NCI-H1092 treated with DMSO at 0.1 percent for 48 hours (cell line): ENCODE measurements at places on chromosomes 13 and 19.

DNA sequence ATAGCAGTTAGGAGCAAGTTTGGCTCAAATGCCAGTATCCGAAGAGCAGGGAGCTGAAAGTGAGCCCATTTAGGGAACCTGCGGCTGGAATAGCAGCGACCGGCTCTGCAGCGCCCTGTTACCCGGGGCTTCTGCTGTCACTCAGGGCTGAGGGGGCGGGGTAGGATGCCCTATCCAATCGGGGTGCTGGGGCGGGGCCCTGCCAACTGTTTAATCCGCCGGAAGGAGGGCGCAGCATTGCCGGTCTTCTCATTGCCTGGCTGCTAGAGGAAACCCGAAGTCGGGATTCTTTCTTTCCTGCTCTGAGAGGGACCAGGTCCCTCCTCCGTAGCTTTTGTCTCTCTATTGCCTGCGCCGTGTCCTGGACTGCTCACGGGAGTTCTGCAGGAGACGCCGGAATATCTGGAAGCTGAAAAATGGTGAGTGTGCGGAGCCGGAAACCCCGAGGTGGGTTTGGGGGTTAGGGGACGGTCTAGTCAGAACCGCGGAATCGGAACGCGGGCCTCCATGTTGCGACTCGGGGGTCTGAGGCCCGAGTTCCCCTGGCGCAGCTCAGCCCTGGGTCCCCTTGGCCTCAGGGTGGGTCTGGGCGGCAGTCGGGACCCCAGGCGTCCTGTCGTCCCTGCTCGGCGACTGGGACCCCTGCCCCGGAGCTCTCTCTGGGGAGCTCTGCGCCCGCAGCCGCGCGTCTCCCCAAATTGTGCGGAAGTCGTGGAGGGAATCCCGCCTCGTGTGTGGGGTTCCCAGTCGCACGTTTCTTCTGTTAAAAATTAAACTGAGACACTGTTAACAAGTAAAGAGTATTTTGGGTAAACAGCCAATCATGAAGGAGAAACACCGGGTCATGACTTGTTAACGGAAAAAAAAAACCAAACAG, 22.8 kb downstream of the ZNF763 start:
- peak; percentile 86 for DNase-seq

DNA sequence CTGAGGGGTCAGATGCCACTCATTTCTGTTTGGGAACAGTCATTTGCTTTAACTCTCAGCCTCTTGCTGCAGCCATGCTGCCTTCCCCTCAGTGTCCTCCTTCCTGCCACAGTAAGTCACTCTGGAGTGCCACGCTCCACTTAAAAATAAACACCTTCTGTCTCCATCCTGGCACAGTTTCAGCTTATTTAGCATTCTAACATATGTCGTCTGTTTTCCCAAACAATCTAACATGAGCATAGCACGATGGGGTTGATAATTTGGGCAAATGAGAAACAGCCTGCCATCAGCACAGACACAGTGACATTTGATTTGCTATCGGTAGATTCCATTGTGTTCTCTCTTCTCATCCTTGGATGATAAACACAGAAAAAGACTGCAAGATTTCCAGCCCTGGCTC, 768.6 kb downstream of the UQCRFS1 start:
- no peak for DNase-seq

GRCh38 chr13:112174476-112175110, 107.6 kb downstream of the SOX1 start:
- DNase-seq, result no peak

DNA sequence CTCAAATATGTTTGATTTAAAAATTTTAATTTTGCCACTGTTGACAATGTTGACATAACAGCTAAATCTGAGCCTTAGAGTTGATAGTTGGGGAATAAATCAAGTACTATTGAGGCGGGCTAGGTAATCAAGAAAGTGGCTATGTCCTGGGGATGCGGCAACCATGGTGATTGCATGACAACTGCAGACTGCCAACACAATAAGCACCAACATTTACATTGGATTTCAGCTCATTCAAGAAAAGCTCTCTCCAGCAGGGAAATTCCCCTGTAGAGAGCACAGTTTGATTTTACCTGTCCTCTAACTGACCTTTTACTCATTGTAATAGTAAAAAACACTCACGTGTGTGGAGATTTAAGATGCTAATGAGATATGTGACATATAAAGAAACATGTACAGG, 63.1 kb downstream of the ZNF100 start:
- DNase-seq, result no peak

DNA sequence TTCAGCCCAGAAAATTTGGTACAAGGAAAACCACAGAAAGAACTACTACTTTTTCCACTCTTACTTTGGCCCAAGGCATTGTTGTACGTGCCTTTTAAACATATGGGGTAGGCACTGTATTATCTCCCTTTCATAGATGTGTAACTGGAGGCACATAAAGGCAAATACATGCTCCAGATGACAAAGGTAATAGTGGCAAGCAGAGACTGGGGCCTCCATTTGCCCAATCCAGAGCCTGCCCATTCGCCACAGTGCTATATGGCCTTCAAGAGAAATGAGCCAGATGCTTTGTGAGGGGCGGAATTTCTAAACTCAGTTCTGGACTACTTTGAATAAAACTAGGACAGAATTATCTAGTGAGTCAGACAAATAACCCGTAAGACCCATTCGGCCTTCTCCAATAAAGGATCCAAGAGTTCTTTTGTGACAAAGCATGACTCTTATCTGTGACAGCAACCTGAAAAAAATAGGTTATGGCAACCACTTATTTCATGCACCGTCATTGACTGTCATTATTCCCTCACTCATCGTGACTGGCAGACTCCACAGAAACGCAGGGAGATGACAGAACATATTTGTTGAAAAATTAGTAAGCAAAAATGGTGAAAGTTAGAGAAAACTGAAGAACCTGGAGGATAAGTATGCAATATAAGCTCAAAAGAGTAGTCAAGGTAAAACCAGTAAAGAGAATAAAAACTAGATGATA, 712.0 kb upstream of the GPC6 start:
- DNase-seq, result no peak

GRCh38 chr19:10353793-10354391, 14.5 kb upstream of the ICAM3 start:
- no peak for DNase-seq

DNA sequence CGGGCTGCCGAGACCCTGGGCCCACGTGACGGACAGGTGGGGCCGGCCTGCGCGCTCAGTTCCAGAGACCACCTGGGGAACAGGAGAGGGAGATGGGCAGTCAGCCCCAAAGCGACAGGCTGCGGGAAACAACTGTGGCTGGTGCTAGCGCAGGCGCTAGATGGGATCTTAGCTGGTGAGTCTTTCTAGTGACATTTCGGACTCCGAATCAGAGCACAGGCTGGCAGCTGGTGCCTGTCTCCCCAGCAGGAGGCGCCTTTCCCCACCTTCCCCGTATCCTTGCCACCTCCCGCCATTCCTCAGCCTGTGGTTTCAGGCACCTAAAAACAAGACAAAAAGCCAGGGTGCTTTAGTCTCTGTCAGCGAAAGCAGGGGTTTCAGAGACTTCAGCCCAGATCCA, 19.4 kb upstream of the RANBP3 start:
- DNase-seq, result no peak

GRCh38 chr13:102328909-102329308, 72.9 kb downstream of the FGF14 start:
- DNase-seq, result no peak

- DNase-seq, result no peak
These were observed 5.7 kb downstream of the VSTM2B start for GRCh38 chr19:29531458-29532025.

DNA sequence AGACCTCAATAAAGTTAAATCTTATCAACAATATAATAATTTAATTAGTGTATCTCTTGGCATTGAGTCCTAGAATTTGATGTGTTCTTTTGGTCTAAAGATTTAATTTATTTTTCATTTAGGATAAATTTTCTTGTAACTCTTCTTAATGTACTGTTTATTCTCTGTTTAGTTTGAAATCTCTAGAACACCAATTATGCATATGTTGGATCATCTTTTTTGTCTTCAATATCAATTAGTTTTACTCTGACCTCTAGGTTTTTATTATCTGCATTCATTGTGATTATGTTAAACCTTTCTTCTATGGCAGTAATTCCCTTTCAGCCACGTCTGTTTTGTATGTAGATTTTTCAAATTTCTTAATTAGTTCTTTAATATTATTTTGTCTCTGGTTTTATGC, 93.8 kb upstream of the ARHGEF7 start:
- no peak for DNase-seq

GRCh38 chr19:30857388-30857787, 485.2 kb downstream of the ZNF536 start:
- no peak for DNase-seq

DNA sequence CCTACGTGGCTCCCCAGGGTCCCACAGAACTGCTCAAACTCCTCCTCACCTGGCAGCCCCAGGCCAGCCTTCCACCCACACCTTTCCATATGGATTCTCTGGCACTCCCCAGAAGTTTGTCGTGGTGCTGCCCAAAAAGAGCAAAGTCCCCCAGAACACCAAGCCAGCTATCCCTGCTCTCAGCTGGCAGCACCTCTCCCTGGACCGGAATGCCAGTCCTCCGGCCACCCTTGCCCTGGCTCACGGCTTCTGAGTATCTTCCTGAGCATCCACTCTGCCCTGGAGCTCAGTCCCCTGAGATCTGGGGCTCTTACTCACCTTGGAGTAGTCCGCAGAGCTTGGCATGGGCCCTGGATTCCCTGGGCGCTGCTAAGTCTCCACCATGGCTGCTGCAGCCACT, 166.5 kb upstream of the ZNF507 start:
- no peak for DNase-seq

DNA sequence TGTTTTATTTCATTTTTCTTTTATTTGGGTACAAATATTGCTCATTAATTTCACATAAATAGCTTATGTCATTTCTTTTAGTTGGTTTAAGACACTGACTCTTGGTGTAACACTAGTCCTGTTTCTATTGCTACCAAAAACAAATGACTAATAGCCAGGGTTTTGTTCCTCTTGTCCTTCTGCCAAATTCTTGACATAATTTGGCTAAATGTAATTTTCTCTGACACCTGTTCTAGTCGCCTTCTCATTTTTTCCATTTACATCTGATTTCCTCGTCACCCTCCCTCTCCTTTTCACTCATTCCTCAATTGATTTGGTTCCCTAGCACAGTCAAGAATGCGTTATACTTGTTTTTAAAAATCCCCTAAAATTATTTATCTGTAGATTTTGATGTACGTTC, 1718.7 kb downstream of the EFNB2 start:
- no peak for DNase-seq
